Ureter (tissue), 1 donor: ENCODE measurements at places on chromosomes 11 and 22. TPM values are rescaled to one million over a fixed set of nuclear protein-coding genes. Genes with fewer than 3 reads are reported as not detected.

- no peak for DNase-seq
Observed at GRCh38 chr11:3825473-3826154, 15.1 kb downstream of the RHOG start.

DNA sequence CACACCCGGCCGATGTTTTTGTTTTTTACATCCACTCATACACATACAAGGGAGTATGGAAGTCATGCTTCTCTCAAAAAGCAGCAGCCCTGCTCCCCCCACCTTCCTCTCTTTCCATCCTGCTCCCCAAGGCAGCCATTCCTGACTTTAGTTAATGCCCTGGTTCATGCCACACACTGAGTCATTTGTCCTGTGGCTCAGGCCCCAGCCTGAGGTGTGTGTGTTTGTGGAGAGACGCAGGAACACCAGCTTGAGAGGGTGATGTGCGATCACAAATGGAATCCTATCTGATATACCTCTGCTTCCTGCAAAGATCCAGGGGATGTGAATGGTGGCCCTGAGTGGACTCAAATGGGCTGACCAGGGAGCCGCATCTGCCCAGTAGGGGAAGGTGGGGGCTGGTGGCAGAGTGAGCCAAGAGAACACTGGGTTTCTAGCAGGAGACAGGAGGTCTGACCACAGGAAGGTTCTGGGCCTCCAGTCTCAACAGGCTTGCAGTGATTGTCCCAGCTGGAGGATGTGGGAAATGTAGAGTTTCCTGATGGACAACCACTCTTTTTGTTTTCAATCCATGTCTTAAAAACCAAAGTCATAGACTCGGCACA, 86.7 kb downstream of the OSBP2 start:
- no peak for DNase-seq

DNA sequence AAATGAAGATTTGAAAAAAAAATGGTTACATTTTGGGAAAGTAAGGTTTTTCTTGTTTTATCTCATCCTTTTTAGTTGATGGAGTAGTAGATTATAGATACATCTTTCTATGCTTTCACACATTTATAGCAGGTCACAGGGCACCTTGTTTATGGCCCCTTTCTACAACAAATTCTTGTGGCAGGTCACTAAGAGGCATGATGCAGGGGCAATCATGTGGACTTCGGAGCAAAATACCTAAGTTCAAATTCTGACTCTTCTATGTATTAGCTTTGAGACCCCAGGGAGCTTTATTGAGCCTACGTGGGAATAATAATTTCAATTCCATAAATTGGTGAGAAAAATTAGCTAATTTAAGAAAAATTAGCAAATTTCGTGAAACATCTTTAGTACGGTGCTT, 177.4 kb downstream of the DSCAML1 start:
- no peak for DNase-seq

DNA sequence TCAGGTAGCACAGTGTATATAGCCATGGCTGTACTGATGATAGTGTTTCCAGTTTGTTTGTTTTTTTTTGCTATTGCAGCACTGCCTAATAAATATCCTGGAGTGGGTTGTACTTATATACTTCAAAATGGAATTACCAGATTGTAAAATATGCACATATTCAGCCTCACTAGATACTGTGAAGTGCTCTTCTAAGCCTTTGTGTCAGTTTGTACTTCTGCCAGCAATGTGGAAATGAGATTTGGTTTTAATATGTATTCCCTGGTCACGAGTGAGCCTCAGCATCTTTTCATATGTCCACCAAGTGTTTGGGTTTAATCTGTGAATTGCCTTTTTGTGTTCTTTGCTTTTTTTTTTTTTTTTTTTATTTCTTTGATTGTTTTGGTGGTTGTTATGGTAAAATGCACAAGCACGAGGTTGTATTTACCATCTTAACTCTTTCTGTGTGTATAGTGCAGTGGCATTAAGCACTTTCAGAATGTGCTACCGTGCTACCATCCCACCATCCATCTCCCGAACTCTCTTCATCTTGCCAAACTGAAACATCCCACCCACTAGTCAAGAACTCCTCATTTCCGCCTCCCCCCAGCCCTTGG, 34.9 kb downstream of the ST3GAL4 start:
- DNase-seq, result no peak

DNA sequence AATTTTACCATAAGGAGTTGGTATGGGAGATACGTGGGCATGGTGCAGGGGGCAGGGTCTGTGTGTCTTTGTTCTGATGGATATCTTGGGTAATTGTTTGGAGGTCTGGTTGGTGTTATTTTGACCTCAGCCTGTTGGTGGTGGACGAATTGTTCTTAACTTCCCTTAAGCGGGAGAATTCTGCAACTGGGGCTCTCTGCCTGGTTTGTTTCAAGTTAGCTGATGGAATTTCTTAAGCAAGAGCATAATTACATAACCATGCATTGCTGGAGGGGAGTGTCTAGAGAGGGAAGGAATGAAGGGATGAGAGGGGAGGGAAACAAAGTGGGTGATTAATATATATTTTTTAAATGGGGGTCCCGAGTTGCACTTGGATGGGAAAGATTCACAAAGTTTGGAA, 908.5 kb upstream of the RAG2 start:
- no peak for DNase-seq

DNA sequence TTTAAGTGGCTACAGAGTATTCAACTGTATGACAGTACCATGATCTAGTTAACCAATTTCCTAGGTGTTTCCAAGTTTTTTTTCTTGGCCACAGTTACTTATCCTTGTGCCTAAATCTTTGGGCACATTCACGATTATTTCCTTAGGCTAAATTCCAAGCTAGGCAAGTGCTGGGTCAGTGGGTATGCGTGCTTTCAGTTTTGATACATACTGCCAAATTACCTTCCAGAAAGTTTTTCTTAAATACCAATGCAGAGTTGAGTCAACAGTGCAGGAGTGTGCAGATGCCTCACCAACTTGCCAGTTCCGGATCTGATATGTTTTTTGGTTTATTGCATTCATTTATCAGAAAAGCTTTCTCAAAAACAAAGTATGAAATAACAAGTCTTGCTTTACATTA, 67.9 kb upstream of the OR4B1 start:
- no peak for DNase-seq

DNA sequence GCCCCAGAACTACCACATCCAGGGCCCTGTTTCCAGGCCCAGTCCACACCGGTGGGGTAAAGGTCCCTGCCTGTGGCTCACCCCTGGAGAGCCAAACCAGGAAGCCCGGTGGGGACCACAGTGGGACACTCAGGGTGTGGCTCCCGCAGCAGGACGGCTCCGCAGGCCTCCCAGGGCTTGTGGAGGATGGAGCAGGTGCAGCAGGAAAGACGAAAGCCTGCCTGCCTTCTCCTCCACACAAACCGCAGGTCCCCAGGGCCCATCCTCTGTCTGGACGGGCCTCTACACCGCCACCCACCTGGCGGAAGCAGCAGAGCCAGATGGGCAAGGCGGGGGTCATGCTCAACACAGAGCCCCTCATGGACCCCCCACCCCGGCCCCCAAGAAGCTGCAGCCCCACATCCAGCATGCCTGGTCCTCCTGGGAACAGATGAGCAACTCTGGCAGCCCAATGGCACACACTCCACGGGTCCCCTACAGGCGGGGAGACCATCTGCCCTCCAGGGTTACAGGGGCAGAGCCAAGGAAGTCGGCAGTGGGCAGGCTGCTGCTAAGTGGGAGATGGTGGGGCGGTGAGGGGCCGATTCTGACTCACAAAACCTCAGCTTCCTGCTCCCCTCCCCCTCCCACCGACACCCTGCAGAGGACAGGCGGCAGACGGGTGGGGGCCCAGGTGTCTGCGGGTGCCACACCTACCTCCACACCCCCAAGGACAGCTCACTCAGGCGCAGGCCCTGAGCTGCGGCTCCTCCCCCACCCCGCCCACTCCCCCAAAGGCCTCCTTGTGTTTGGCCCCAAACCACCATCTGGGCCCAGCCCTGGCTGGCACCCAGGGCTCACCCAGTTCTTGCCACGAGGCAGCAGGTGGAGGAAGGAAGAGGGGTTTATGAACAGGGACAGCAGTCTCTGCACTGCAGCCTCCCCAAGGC, 5.2 kb downstream of the SBF1 start:
- peak; percentile 88 for DNase-seq

DNA sequence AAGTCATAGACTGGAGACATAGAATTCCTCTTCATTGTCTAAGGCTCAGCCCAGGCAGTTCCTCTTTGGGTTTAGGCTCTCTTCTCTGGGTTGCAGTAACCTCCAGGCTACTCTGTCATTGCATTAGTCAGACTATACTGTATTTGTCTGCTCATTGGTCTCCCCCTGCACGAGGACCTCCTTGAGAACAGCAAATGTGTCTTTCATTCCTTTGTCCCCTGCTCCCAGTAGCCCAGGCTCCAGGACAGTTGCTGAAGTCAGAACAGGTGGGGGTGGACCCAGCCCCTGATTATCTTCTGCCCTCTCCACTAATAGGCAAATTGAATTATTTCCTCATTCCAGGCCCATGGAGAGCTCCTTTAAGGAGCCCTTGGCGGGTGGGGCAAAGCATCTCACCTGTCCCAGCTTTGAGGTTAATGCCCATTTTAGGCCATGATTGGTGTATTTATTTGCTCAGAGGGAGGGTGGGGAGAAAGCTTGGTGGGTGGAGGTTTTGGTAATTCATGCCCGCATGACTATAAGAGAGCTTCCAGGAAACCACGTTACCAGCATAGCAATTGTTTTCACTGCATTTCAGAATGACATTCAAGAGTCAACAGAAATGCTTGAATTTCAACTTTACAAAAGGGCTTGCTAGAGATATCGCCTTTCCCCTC, 40.9 kb downstream of the NAV2 start:
- peak; percentile 59 for DNase-seq

GRCh38 chr11:18193010-18193409, 20.4 kb downstream of the MRGPRX4 start:
- no peak for DNase-seq

DNA sequence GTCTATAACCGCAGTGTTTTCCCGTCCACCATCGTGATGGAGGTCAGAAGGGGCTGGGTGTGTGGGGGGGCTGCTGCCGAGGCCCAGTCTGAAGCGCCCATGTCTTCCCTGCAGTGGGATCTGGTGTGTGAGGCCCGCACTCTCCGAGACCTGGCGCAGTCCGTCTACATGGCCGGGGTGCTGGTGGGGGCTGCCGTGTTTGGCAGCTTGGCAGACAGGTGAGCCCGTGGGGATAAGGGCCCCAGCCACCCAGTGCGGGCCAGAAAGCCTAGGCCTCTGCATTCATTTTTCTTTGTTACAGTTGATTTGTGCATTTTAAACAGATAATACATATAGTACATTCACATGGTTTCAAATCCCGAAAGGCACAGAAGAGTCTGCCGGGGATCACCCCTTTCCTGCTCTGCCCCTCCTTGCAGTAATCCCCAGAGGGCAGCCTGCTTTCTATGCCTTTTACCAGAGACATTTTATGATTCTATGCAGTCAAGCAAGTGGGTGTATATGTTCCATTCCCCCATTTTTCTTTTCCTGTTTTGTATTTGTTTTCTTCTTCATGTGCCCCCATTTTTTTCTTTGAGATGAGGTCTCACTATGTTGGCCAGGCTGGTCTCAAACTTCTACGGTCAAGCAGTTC, 32.6 kb downstream of the CAPN1 start:
- no peak for DNase-seq

DNA sequence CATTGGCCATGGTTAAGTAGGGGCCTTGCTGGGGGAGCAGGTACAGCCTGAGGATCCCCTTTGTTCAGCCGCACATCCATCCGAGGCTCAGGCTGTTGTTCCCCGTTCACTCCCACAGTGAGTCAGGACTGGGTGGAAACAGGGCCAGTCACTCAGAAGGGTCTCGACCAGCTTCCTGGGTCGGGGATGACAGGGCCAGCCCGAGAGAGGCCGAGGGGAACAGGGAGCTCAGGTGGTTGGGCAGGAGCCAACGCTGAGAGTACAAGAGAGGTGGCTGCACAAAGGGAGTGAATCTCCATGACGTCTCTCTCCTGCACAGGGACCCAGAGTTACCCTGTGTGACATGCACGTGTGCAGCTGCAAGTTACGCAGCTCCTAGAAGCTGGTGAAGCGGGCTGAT, 97.2 kb upstream of the SHANK2 start:
- no peak for DNase-seq

- DNase-seq, result no peak
Observed at GRCh38 chr11:103368145-103368544, 258.9 kb downstream of the DYNC2H1 start.

GRCh38 chr22:37483050-37483449, 3.1 kb downstream of the MFNG start:
- DNase-seq, result no peak

DNA sequence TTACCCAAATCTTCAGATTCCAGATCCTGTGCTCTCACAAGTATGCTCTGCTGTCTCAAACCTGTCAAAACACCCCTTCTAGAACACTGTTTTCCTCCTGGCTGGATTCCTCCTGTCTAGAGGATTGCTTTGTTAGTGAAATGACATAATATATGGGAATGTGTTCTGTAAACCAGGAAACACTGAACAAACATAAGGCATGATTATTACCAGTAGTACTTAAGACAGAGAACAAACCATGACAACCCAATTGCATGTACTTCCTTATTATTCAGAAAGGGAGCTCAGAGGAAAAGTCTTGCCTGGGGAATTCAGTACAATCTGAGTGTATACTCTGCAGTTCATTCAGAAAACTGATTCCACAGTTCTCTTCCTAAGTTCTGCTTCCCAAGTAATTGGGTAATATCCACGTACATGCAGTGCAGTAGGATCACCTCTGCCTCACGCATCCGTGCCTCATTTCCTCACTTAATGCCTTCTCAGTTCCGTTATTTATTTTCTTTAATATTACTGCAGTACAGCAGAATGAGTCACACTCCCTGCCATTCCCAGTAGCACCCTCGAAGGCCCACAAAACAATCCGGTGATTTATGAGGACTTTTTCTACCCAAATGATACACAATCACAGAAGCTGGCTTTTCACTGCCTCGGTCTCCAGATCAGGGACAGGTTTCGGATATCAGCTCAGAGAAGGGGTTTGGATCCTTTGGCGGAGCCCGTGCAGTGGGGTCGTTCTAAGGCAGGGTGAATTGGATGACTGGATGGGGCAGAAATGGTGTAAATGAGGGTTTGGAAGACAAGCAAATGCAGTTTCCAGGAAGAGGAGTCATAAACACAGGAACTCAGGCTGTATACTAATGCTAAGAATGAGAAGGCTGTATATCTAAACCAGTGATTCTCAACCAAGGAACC, 896.9 kb downstream of the KCNA4 start:
- no peak for DNase-seq

- no peak for DNase-seq
Observed at GRCh38 chr22:40270748-40271373, 75.4 kb upstream of the ADSL start.

GRCh38 chr22:28142361-28142961, 223.4 kb upstream of the PITPNB start:
- no peak for DNase-seq

GRCh38 chr11:24199461-24199860, 297.4 kb upstream of the LUZP2 start:
- no peak for DNase-seq

- no peak for DNase-seq
Observed at GRCh38 chr22:46750530-46750800, 12.0 kb upstream of the TBC1D22A start.

TIGD3 gene
- not detected for total RNA-seq

XKR3 gene
- not detected for total RNA-seq

ABCG4 gene
- 0.42 TPM for total RNA-seq

CBLIF gene
- not detected for total RNA-seq

ADAMTS15 gene
- total RNA-seq, result 5.9 TPM

RFPL1 gene
- not detected for total RNA-seq

IL18 gene
- 20.0 TPM for total RNA-seq

MIOX gene
- total RNA-seq, result not detected

SCN2B gene
- 0.18 TPM for total RNA-seq

SLC37A2 gene
- 46.5 TPM for total RNA-seq

FGF4 gene
- not detected for total RNA-seq
